ENCODE measurements at places on chromosomes 1 and 21.

- no peak for DNase-seq
Measured at GRCh38 chr21:15728046-15728445, 1.7 kb upstream of the USP25 start.

DNA sequence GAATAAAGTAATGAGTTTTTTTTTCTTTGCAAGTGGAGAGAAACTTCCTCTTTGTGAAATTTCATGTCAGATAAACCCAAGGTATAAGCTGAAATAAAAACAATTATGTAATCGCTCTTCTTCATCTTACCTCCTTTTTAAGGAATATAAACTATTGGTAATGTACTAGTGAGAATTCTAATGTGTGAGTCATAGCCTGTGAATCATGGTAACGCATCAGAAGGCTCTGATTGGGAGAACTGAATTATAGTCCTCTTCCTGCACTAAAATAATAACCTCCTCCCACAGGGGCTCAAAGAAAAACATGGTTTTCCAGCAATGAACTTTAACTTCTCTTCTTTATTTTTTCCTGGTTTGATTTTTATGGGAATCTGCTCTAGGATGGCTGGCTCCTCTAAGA is 57.1 kb upstream of the COX20 start:
- no peak for DNase-seq

DNA sequence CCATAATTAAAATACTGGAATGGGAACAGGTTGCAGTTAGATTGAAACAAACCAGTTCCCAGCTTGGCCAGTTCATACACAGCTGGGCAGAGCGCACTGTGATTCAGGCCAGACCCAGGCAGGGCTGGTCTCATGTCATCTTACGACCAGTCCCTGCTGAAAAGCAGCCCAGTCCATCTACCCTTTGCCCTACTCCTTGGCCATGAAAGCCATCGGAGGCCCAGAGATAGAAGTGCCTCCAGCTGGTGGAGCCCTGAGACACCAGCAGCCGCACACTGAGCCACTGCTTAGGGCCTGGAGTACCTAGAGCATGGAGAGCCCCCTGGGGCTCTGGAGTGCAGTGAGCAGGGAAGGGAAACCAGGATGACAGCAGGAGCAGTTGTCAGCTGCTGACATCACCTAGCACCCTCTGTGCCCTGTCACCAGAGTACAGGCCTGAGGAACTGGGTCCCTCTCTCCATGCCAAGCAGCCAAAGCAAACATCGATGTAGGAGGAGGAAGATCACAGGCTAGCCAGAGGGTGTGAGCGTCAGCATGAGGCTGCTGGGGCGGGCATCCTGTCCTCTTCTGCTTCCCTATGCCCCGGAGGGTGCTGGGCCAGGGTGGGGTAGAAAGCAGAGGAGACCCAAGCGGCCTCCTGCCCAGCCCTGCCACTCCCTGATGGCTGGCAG is 34.2 kb upstream of the TMEM125 start:
- DNase-seq = no peak

DNA sequence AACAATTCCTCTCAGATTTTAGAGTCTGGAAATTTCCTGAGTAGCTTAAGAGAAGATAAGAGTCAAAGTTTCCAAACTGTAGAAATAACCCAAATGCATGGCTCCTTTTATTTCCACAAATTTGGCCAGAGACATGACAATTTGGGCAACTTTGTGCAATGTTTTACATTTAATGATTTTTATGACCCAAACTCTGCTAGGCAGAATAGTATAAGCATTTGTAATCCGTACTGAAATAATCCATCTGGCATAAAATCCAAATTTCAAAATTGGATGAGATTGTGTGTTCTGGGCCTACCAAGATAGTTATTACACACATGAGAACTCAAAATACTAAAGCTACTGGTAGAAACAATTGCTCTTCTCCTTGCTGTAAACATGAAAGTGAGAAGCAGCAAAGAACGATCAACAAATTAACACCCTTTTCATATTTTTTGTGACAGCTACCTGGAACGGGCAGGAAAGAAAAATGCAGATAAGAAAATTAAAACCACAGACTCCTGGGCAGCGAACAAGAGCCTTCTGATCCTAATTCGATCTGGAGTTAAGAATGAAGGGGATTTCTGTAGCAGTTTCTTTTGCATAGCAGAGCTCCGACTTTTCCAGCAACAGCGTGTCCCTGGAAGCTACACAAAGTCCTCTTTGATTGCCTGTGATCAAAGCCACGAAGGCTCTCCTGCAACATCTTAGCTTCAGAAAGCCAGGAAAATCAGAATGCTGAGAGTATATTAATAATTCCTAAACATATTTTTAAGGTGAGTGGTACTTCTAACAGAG is 191.2 kb downstream of the GRIK1 start:
- no peak for DNase-seq

DNA sequence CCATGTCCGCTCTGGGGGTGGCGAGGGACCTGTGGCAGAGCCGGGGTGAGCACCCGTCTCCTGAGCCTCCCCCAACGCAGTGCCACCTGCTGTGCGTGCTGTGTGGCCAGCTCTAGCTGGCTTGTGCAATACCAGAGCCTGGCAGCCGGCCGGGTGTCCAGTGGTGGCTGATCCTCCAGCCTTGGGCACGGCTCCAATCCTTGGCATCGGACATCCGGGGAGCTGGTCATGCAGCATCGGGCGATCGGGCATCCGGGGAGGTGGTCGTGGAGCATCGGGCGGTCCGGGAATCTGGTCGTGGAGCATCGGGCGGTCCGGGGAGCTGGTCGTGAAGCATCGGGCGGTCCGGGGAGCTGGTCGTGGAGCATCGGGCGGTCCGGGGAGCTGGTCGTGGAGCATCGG is 8.1 kb downstream of the SLX9 start:
- DNase-seq = no peak

- no peak for DNase-seq
Measured at GRCh38 chr1:19414515-19415121, 70.7 kb downstream of the CAPZB start.

DNA sequence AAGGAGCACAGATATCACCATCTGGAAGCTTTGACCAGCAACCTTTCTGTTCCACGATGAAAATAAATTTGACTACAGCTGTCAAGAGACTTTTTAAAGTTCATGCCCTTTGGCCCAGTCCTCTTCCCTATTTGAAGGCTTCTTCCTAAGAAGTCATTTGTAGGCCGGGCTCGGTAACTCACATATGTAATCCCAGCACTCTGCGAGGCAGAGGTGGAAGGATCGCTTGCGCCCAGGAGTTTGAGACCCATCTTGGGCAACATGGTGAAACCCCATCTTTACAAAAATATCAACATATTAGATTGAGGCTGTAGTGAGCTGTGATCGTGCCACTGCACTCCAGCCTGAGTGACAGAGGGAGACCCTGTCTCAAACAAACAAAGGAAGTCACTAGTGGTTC is 58.3 kb upstream of the IFFO2 start:
- no peak for DNase-seq

Measured in progenitor cell of endocrine pancreas (in vitro differentiated cells).